ENCODE measurements at places on chromosomes 7 and 10.

GRCh38 chr7:142774826-142775225, 4.1 kb downstream of the PRSS2 start:
- no peak for DNase-seq

DNA sequence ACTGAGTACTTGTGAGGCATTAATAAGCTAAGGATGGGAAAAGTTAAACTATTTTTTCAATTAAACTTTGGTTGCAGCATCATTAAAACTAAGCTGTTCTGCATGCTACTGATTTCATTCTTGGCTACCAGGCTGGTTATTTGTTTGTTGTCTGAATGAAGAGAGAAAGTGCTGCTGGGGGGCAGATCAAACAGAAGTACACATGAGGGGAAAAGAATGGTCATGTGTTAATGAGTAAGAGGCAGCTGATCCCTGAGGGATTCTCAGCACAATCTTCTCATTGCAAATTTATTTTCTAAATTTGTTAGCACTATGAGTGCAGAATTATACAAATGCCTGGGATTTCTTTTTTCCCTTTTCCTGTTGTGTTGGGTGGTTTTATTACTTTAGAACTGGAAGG, 213.2 kb upstream of the HPS1 start:
- no peak for DNase-seq

GRCh38 chr10:63516207-63516606, 5.0 kb upstream of the REEP3 start:
- DNase-seq: no peak

DNA sequence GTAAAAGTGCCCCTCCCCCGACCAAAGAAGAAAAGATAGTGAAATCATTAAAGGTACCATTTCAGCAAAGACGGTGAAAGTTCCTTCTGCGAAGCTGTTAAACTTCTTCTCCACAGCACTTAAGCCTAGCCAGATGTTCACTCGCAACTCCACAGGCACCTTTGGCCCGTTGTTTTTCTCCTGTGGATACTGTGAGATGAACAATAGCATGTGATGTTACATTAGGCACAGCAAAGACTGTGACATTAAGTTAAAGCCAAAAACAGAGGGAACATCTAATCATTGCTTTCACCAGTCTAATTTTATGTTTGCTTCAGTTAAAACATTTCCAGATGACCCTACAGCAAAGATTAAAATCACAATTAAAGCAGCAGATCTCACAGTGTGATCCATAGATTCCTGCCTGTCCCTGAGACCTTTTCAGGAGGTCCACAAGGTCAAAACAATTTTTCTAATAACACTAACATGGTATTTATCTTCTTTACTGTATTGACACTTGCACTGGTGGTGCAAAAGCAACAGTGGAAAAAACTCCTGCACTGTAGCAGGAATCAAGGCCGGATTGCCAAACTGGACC, 112.5 kb downstream of the MYOF start:
- no peak for DNase-seq

DNA sequence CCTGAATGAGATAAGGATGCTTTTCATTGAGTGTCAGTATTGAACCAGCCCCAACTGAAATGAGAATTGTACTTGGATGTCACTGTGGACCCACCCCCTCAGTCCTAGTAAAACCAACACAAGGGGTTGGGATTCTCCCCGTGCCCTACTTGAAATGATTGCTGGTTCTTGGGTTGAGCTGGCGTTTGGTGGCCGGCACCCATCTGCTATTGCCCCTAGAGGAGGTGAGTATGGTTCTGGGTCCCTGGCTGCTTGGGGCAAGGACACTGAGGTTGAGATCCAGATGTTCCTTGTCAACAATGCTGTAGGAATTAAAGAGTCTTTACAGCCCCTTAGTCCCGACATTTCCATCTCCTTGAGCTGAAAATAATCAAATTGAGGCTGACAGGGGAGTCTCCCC, 170.0 kb upstream of the ZNF32 start:
- no peak for DNase-seq

DNA sequence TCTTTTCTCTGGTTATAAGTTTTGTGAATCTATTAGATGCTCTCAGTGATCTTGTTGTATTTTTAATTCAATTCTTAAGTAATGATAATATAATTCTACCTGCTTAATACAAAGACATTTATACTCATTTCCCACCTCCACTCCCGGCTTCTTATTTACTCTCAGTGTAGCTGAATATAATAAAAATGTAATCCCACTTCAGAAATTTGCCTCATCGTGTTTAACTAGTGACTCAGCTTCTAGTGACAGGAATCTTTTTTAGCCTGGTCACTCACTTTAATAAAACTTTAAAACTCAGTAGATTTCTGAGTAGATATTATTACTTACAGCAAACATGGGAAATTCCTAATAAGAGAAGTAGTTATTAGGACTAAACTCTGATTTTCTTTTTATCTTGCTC, 1506.2 kb upstream of the LRRTM3 start:
- no peak for DNase-seq

GRCh38 chr7:6284055-6284400, 11.6 kb upstream of the CYTH3 start:
- DNase-seq: no peak

- no peak for DNase-seq
Observed at GRCh38 chr10:111784436-111784835, 399.1 kb downstream of the GPAM start.

DNA sequence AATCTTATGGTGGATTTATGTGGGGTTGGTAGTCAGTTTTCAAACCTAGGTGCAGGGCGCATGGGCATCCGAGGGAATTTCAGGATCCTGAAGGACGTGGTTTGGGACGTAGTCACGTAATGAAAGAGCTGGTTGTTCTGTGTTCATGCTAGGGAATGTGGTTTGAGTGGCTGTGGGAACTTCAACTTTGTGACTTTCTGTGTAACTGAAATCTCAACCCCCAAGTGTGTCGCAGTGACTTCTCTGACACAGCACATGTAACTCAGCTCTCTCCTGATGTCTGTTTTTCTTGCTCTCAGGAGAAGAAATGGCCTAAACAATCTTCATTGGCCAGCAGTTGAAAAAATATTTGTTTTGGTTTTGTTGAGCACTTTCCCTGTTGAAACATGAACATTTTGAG, 199.0 kb downstream of the PTEN start:
- no peak for DNase-seq

- DNase-seq: peak; percentile 81
Observed at GRCh38 chr10:101354328-101355071, 535 bp downstream of the BTRC start.

- DNase-seq: no peak
Observed at GRCh38 chr10:93873420-93874115, 20.2 kb upstream of the SLC35G1 start.

DNA sequence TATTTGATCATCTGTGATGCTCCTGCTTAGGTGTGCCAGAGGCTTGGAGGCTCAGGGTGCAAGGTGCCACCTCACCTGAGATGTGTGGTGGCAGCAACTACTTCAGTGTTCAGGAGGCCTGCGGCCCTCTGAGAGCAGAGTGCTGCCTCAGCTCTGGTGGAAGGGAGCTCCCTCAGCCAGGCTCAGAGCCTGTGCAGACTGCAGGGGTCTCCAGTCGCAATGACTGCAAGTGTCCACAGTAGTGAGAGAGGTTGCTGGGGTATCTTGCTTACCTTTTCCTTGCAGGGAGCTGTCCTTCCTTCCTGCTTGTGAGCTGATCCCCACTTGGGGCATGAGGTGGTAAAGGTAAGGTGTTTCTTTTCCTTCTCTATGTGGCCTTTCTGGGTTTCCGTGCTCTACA, 131.0 kb upstream of the GAD2 start:
- DNase-seq: peak; percentile 45

- DNase-seq: no peak
Observed at GRCh38 chr7:159065852-159066480, 78.7 kb downstream of the VIPR2 start.

DNA sequence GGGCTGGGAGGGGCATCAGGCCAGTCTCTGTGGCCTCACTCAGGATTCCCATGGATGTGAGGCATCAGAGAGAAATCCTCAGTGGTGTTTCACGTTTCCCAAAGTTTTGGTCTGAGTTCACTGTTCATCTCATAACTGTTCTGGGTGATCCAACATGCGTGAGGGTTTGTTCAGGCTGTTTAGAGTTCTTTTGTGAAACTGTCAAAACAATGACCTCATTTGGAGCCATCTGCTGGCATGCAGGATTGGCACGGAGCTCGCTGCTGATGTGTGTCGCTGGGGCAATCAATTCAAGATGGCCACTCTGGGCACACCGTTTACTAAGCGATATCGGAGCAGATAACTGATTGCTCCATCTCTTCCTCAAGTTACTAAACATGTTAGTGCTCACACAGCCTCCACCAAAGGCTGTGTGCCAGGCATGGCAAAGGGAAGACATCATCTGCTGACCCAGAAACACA, 365.6 kb downstream of the WDR11 start:
- no peak for DNase-seq

GRCh38 chr7:35722054-35722849, 27.3 kb upstream of the HERPUD2 start:
- no peak for DNase-seq

GRCh38 chr10:133124357-133125211, 35.4 kb upstream of the KNDC1 start:
- peak; percentile 76 for DNase-seq

DNA sequence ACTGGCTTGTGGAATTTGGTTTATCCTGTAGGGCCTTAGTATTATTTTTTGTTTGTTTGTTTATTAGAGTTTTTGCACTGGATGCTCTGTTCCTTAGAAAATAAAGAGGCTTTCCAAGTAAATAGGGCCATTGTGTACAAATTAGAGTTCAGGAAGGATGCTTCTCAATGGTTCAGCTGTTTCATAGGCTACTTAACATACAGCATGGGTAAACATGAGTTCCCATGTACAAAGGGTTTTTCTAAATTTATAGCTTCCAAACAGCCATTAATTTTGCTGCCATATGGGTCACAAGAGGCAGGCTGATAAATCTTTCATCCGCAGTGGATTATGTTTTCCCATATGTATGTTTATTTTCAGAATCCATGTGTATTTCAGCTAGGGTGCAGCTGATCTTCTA, 121.6 kb upstream of the WDR11 start:
- DNase-seq: no peak

- peak; percentile 83 for DNase-seq
Observed at GRCh38 chr7:4797858-4798705, 22.7 kb downstream of the AP5Z1 start.

- DNase-seq: no peak
Observed at GRCh38 chr10:30959836-30960210, 71.8 kb downstream of the ZNF438 start.

DNA sequence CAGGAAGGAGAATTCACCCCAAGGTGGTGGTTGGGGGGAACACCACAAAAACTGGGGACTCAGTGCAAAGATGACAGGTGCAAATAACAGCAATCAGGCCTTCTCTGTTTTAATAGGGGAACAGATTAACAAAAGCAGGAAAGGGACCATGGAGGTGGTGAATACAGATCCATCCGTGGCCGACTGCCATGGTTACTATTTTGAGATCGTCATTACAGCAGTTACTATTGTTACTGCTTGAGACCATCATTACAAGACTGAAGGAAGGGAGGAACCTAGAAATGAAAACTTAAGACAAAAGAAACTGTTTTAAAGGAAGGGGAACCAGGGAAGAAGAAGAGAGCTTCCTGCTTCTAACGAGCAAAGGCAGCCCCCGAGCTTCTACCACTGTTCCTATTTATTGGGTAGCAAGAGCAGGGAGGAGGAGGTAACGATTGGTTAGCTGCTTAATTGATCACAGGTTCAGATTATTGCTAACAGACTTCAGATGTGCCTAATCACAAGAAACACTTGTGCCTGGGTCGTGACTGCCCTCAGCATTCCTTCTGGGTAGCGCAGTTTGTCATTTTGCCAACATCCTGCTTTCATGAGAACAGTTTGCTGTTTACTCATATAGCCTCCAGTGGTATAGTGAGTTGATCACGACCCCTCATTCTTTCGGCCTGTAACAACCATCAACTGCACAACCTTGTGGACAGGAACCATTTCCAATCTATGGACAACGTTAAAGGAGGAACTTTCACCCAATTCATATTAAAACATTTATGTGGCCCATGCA, 216.3 kb downstream of the CHCHD3 start:
- DNase-seq: no peak

- peak; percentile 49 for DNase-seq
Observed at GRCh38 chr7:151705636-151706276, 171.2 kb downstream of the PRKAG2 start.

DNA sequence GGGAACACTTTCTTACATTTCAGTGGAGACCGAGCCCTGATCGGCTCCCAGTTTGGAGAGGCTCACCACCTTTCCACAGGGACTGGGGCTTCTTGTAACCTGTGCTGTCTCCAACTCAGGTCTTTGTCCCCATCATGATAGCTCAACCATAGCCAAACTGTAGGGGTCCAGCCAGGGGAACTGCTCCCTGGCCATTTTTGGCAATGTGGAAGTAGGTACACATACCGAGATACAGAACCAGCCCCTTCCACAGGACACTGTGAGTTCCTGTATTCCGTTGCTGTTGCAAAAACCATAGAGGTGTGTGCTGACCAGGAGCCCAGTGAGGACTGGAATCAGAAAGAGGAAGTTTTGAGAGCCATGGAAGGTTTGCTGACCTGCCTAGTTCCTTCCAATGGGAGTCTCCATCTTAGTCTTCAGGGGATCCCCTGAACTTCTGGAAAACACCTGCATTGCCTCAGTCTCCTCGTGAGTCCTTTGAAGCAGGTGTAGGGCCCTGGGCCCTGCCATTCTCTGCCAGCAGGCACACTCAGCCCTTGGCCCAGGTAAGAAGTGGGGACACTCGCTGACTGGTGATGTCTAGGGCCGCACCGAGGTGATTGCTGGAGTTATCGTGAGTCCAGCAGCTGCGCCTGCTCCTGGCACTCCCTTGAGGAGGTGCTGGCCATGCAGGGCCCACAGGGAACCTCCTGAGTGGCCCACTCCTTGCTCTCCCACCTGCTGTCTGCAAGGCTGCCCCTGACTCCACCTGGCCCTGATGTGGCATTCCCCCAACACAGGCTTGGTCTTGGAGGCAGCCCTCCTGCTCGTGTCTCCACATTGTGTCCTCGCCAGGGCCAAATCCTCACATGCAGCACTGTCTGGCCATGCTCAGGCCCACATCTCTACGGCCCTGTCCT, 11.2 kb downstream of the WDFY4 start:
- no peak for DNase-seq

DNA sequence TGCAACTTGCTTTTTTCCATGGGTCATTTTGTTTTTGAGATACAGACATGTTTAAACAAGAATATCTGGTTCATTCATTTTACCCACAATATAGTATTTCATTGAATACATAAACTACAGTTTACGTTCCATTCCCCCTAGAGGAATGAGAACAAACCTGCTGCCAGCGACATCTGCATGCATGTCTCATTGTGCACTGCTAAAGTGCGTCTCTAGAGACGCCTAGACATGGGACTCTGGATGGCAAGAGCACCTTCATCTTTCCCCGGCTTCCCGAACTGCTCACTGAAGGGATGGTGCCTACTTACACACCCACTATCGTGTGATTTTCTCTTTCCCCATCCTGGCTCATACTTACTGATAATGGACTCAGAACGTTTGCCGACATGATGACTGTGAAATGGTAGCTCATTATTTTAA, 1.2 kb upstream of the ZNF777 start:
- no peak for DNase-seq

- DNase-seq: no peak
Observed at GRCh38 chr7:132145466-132145865, 430.8 kb downstream of the PLXNA4 start.

- DNase-seq: no peak
Observed at GRCh38 chr10:31885971-31886370, 42.7 kb downstream of the ARHGAP12 start.
